ENCODE measurements at places on chromosomes 13 and 19. TPM values are rescaled to one million over a fixed set of nuclear protein-coding genes. Genes with fewer than 3 reads are reported as not detected.
A peak's percentile ranks its signal among the peaks of the same experiment; 100 is the strongest.

Gene LIM2
- total RNA-seq, result not detected

Gene PKN1
- 224 TPM for total RNA-seq

Gene CYP4F3
- not detected for total RNA-seq

DNA sequence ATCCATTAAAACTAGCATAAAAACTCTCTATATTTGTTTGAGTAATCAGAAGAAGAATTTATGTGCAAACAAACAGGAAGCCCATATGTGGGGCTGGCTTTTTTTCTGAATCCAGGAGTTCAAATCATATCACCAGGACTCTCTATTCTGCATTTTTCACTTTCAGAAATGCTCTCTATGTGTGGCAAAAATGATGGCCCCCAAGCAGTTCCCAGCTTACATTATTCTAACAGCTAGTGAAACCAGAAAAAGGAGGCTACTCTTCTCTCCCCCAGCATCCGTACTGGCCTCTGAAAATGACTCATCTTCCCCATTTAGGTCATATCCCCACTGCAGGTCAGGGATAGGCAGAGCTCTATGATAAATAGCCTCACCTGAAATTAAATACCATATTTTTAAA lies 20.4 kb downstream of the RBM26 start:
- peak; percentile 31 for DNase-seq

DNA sequence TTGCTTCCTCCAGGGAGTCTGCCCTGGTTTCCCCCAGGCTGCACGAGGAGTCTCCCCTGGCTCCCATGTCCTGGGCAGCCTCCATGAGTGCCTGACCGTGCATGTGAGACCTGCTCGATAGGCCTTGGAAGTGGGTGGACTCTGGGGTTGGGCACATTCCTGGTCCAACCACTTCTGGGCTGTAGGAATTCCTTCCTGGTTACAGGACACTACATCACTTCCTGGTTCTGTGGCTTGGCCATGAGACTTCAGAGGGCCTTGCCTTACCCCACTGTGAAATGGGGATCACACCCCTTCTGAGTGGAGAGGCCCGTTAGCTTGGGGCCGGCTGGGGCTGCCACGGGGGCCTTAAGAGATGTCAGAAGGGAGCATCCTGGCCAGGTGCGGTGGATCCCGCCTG lies 4.0 kb upstream of the ZNF628 start:
- DNase-seq, result no peak

DNA sequence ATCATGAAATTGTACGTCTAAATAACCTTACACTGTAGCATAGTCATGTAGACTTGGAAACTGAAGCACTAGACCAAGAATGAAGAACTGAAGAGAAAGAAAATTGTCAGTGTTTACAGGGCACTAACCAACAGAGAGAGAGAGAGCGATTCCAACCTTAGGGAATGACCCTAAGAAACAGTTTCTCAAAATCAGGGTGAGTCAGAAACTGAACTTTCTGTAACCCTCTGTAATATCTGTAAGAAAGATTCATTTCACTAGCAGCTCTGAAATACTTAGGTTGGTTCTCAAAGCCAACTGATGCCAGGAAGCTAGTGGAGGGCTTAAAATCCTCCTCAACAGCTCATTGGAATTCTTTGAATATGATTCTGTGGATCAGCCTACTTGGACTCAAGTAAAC lies 936.9 kb downstream of the EFNB2 start:
- DNase-seq, result no peak

DNA sequence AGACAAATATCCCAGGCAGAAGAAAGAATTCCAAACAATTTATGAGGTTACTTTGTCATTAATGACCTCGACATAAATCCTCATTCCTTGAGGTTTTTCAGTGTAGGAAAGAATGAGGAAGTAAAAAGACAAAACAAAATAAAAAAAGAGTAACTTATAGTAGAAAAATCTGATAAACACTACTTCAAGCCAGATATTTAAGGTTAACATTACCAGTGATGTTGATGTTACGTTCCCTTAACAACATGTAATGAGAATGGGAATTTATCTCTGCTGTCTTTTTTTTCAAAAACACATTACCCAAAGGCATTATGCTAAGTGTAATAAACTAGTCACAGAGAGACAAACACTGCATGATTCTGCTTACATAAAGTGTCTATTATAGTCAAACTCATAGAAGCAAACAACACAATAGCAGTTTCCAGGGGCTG lies 935.1 kb downstream of the SLITRK1 start:
- DNase-seq, result no peak

- no peak for DNase-seq
Measured at GRCh38 chr13:78655906-78656305, 3.0 kb downstream of the OBI1 start.

GRCh38 chr19:30136611-30137195 lies 194.7 kb downstream of the URI1 start:
- DNase-seq, result no peak

DNA sequence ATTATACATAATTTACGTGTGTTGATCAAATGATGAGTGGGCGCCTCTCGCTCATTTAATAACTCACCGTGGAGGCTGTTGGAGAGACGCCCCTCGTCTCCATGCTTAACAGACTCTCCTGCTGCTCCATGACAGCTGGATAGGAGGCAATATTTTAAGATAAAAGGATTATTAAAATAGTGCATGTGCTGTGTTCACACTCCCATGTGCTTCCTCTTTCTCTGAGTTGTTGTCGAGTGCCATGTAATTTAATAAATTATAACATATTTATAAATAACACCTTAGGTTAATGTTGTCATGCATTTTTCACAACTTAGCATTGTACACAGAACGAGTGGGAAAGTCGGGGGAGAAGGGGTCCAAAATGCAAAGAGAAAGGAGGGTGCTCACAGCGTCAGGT lies 161.4 kb upstream of the TSHZ3 start:
- no peak for DNase-seq

GRCh38 chr19:17244618-17245534 lies 843 bp downstream of the NR2F6 start:
- no peak for DNase-seq

DNA sequence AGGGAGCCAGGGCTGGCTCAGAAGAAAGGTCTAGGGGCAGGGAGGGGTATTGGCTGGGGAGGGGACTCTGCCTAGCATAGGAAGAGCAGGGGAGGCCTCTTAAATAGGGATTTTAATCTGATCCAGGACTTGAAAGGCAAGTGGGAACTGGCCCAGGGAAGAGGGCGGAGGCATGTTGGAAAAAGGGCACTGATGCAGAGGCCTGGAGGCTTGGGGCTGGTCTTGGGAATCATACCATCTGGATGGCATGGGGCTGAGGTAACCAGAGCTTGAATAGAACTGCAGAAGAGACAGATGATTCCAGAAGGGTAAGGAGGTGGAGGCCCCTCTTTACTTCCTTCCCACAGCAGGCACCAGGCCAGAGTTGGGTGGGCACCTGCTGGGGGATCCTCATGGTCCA lies 29.1 kb downstream of the CERS4 start:
- DNase-seq, result no peak

DNA sequence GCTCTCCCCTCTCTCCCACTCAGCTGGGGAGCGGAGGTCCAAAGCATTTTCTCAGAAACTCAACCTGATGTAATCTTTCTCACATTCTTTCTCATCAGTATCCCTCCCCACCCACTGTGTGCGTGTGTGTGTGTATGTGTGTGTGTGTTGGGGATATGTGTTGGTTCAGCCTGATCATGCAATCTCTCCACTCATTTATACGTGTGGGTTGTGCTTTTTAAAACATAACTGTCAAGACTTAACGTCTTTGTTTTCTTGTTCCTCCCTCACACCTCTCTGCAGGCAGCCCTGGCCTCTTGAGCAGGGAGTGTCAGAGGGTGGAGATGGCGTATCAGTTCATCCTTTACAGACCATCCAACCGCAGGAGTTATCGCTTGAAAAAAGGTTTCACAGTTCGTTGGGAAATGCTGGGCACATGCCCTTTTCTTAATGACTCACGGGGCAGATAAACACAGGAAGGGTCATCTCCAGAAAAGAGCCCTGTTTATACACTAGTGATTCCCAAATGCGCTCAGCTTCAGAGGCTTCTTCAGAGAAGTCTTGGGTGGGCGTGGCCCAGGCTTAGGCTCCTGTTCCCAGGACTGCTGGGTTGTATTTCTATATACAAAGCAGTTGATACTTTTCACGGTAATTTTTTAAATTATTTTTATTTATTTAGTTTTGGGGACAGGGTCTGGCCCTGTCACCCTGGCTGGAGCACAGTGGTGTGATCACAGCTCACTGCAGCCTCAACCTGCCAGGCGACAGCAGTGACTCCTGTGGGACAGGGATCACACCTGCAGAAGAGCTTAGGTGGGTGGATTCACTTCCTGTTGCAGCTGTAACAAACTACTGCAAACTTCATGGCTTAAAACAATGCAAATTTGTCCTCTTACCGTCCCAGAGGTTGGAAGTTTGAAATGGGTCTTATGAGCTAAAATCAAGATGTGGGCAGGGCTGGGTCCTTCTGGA lies 60.3 kb downstream of the CCDC70 start:
- no peak for DNase-seq

DNA sequence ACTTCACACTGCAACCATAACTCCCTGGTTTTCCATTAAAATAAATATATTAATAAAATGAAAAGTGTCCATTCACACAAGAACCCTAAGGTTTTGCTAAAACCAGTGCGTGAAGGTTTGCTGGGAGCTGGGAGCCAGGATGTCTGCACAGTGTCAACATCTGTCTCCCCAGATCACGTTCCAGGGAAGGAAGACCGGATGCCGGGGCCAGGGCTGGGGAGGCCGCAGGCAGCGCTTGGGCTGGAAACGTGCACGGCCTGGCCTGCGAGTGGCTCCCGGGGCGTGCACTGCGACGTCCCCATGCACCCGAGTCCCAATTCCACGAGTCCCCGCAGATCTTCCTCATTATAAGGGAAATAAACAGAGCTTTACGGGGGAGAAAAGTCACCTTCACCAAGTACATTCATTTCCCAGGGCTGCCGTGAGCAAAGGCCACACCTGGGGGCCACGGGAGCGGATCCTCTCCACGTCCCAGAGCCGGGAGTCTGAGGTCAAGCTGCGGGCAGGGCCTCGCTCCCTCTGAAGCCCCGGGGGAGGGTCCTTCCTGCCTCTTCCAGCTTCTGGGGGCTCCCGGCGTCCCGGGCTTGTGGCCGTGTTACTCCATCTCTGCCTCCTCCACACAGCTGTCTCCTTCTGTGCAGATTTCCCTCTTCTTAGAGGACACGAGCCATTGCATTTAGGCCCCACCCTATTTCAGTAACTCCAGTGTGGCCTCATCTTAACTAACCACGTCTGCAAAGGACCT lies 12.8 kb downstream of the SHC2 start:
- no peak for DNase-seq

GRCh38 chr13:29482504-29482903 lies 113.0 kb downstream of the SLC7A1 start:
- no peak for DNase-seq

DNA sequence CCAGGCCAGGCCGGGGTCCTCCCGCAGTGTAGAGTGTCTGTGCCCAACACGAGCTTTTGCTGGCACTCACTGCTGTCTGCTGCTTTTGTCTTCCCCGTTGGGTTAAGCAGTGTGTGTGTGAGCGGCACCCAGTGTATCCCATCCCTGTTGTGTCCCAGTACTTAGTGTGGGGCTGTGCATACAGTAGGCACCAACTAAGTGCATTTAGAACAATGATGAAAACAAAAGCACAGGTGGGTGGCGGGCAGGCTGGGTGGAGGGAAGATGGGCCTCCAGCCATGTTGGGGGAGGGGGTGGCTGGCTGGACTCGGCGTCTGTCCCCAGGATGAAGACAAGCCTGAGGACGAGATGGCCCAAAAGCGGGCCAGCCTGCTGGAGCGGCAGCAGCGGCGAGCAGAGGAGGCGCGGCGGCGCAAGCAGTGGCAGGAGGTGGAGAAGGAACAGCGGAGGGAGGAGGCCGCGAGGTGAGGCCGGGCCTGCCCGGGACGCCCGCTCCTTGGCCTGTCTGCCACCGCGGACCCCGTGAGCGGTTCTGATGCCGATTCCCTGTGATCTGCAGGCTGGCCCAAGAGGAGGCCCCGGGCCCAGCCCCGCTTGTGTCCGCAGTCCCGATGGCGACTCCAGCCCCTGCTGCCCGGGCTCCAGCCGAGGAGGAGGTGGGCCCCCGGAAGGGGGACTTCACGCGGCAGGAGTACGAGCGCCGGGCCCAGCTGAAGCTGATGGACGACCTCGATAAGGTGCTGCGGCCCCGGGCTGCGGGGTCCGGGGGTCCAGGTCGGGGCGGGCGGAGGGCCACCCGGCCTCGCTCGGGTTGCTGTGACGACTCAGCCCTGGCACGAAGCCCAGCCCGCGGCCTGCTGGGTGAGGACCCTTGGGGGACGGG lies 14.2 kb downstream of the XAB2 start:
- no peak for DNase-seq

GRCh38 chr13:99203601-99204579 lies 3.2 kb downstream of the UBAC2 start:
- no peak for DNase-seq

- no peak for DNase-seq
Measured at GRCh38 chr19:40619333-40620160, 18.4 kb downstream of the LTBP4 start.

DNA sequence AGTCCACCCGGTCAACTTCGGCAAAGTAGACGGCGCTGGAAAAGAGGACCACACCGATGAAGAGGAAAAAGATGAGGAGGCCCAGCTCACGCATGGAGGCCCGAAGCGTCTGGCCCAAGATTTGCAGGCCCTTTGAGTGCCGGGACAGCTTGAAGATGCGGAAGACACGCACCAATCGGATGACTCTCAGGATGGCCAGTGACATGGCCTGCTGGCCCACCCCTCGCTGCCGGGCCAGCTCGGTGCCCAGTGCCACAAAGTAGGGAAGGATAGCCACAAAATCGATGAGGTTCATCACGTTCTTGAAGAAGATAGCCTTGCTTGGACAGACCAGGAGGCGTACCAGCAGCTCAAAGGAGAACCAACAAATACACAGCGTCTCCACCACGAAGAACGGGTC lies 2.1 kb downstream of the KCNA7 start:
- no peak for DNase-seq

DNA sequence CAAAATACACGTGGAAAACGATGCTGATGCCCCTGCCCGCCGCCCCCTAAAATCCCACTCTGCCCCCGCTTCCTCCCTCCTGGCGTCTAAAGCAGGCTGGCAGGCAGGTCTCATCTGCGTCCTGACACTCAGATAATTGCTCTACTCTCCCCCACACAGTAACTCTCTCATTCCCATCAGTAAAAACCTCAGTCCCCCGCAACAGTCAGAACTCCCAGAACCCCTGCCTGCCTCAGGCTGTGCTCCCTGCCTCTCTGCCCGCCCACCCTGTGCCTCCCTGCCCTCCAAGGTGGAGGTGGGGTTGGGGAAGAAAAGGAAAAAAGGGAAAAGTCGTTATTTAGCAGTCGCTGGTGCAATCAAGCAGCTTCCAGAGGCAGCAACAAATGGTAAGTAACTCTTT lies 473.7 kb downstream of the EFNB2 start:
- no peak for DNase-seq

GRCh38 chr13:49549289-49549688 lies 36.1 kb downstream of the RCBTB1 start:
- no peak for DNase-seq

- no peak for DNase-seq
Measured at GRCh38 chr13:44574466-44574855, 1.7 kb downstream of the TSC22D1 start.

DNA sequence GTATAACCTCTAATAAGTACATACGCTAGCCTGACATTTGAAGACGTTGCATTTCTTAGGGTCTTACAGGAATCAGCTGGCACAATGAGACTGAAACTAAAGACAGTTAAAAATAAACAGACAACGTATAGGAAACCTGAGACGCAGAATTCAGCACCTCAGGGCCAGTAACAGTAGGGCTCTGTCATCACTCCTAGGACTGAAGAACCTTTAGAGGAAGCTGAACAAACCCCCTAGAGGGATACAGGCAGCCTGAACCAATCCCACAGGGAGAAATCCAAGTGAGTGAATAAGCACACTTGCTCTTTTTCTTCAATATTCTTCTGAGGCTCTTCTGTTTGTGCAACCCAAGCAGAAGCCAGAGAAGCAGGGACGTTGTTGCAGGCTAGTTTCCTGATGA lies 53.9 kb upstream of the KLHL1 start:
- no peak for DNase-seq

- DNase-seq, result peak; percentile 81
Measured at GRCh38 chr19:35213663-35214632, 14.6 kb downstream of the FAM187B start.

Measured in T-cell (primary cell).